ENCODE measurements at places on chromosomes 16 and 17.

DNA sequence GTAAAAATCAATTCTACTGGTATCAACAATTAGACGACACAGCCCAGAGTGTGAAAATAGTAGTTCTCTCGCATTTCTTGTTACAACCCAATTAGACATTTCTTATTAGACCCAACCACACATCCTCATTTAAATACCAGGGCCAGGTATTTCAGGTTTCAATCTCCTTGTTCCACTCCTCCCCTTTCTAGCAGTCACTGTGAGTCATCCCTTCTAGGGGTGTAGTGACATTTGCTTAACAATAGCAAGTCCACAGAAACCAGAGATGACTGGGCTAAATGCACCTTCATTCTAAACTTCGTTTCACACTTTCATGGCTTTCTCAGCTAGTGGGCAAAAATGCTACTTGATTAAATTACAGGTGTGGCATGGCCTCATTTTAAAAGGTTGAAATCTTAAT, 116.9 kb upstream of the CACNG3 start:
- DNase-seq, result no peak

GRCh38 chr17:34765291-34765690, 185.9 kb downstream of the TMEM132E start:
- DNase-seq, result no peak

- DNase-seq, result no peak
These were observed at the start of gene ASPA for GRCh38 chr17:3475812-3476610. Gene ASPA (plus strand): TSS chr17:3475997. CDS start chr17:3476160, 163 bp downstream.

GRCh38 chr16:19974607-19975006, 90.0 kb upstream of the GPRC5B start:
- no peak for DNase-seq

DNA sequence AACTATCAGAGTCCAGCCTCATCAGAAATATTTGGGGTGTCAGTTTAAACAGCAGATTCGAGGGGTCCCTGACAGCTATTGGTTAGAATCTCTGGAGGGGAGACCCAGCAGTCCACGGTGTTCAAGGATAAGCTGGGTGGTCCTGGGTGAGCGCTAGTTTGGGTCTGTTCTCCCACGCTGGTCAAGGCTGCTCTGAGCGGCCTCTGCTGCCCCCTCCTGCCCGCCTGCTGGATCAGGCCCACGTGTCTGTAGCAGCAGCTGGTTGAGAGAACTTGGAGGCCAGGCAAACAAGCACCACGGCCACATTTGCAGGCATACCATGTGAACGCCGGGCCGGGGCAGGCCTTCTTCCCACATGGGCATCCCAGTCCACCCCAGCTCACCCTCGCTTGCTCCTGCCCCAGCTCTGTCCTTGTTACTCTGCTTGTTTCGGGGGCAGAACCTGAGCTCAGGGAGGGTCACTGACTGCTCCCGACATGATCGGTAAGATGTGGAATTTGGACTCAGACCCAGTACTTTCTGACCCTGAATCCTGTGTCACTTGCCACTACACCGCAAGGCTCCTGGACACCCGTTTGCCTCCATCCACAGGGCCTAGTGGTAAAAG, 7.4 kb downstream of the FOXF1 start:
- DNase-seq, result no peak

- DNase-seq, result no peak
These were observed 115.3 kb upstream of the SOX9 start for GRCh38 chr17:72005332-72006163.

DNA sequence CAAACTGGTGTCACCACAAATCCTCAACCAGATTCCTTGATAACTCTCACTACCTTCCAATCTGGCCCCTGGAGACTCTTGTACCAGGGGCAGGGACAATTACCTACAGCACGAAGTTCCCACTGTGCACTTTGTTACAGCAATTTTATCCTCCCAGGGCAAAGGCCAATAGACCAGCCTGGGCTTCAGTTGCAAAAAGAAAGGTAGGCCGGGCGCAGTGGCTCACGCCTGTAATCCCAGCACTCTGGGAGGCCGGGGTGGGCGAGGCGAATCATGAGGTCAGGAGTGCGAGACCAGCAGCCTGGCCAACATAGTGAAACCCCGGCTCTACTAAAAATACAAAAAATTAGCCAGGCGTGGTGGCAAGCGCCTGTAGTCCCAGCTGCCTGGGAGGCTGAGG, 36.9 kb downstream of the USP7 start:
- no peak for DNase-seq

DNA sequence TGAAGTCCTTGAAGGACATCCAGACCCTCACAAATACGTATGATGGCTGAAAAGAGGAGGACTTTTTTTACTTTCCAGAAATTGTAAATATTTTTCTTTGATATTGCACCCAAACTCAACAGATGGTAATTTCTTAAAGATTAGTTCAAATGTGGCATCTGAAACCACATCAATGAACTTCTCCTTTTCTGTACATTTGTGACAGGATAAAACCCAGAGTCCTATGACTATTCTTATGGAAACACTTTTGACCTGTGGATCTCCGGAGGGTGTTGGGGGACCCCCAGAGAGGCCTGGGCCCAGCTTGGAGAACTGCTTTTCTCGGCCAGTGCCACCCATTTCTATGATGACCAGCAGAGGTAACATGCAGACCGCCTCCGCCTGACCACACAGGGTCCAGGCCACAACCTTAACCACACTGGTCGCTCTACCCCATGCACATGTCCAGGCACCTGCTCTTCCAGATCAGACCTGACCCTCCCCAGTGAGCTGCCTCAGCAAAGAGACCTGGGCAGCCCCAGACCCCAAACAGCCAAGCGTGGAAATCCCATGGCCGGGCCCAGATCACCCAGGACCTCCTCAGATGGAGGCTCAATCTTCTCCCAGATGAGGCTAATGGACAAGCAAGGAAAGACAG, 22.7 kb downstream of the RPH3AL start:
- DNase-seq, result no peak

GRCh38 chr16:86100205-86101136, 201.5 kb downstream of the IRF8 start:
- DNase-seq, result no peak

DNA sequence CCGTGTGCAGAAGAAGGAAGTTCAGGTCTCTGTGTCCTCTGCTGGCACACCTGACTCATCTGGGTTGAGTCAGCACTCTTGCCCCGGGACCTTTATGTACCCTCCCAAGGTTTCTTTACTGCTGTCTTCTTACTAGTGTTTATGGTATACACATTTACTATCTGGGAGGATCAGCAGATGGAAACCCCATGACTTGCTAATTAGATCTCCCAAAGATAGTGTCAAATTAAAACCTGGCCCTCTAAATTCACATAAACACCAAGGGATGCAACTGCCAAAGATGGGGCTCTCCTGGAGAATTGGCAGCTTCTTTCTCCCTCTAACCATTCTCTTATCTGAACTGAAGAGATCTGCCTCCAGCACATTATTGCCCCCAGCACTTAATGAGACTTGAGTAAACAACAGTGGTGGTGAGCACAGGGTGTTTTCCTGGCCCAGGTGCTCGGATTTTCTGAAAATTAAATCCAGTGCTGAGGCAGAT, 718.1 kb upstream of the SOX9 start:
- DNase-seq, result no peak

DNA sequence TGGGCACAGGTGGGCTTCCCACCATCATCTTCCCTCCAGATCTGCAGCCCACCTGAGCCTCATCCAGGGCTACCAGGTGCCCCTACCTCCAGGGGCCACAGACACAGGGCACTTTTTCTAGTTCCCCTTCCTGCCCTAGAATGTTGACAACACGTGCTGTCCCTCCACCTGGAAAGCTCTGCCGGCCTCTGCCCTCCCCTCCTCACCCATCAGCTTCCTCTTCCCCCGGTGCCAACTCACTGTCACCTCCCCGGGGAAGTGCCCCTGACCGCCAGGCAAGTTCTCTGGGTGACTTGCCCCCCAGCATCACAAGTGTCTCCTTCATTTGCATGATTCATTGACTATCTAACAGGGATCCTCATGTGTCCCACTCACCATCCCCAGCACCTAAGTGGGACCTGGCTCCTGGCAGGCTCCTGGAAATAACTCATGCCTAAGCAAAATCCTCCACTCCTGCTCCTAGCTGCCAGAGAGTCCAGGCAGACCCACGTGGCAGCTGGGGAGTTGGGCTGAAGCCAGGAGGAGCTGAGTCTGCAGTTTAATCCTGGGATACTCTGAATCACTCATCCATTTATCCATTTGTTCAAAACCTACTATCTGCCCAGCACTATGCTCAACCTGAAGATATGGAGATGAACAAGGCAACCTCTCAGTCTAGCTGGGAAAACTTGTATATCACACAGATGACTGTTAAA, 304.4 kb downstream of the FOXL1 start:
- DNase-seq, result no peak

GRCh38 chr17:83117583-83117982, 38.2 kb downstream of the METRNL start:
- DNase-seq, result no peak

- no peak for DNase-seq
These were observed 22.5 kb upstream of the CIBAR2 start for GRCh38 chr16:85134789-85135142.

GRCh38 chr17:4900231-4901107, 1.1 kb downstream of the C17orf107 start:
- no peak for DNase-seq

GRCh38 chr17:61837175-61838051, 25.9 kb downstream of the BRIP1 start:
- peak; percentile 21 for DNase-seq

GRCh38 chr16:66695471-66695934, 1.0 kb downstream of the CMTM4 start:
- no peak for DNase-seq

GRCh38 chr17:75481194-75482068, 25.0 kb downstream of the TMEM94 start:
- no peak for DNase-seq

DNA sequence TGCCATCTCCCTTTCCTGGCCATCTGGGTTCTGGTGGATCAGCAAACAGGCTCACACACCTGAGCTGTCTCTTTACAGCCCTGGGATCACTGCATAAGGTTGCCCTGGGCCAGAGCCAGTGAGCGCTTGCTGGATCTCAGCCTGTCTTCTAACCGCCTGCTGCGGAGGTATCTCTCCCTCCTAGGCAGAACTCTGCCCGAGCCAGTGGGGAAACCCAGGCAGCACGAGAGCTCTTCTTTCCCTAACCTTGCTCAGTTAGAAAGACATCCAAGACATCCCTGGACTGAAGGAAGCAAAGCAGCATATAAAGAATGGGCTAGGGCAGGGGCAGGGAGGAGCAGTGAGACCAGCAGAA, 6.4 kb downstream of the HAS3 start:
- no peak for DNase-seq

- DNase-seq, result no peak
These were observed 35.6 kb downstream of the YPEL2 start for GRCh38 chr17:59366773-59367656.

DNA sequence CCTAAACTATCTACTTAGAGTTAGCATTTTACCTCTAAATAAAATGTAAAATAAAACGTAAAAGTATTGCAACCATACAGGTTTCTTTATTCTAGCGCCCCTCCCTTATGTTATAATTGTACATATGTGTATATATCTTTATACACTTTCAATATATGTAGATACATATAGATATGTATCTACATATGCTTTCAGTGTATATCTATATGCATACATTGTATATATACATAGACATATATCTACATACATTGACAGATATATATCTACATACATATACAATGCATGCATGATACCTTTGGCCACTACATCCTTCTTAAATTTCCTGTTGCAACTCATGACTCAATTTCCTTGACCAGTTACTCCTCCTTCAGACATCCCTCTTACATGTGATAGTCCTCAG, 16.7 kb downstream of the BPTF start:
- no peak for DNase-seq

DNA sequence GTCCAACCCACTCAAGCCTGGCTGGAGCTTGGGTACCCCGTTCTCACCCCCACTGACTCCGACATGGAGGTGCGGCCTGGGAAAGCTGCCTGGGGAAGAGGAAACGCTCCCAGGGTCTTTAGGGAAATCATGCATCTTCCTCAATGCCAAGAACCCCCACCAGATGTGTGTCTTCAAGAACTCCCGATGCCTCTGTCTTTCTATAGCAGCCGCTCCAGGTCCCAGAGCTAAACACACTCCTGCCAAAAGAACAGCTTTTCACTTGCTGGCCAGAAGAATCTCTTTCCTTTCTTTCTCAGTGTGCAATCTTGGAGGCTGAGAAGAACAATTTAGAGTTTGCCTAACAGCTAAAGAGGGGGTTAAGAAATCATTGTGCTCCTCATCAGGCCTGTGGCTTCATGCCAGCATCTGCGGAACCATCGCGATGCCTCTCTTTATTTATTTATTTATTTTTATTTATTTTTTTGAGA, 41.1 kb upstream of the MTSS2 start:
- DNase-seq, result no peak

DNA sequence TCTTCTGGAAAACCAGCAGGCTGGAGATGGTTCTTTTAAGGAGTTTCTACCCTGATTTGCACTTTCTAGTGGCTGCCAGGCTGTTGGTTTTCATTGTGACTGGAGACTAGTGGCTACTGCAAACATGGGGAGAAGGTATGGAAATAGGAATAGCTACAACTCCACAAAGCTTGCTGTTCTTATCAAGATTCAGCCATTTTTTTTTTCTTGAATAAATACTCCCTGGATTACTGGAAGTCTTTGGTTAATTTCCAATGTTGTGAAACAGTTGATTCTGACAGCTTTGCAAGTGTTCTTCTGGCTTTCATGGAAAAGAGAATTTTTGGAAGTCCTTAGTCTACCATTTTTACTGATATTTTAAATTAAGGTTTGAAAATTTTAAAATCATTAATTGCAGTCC, 277.7 kb downstream of the HS3ST3A1 start:
- no peak for DNase-seq

DNA sequence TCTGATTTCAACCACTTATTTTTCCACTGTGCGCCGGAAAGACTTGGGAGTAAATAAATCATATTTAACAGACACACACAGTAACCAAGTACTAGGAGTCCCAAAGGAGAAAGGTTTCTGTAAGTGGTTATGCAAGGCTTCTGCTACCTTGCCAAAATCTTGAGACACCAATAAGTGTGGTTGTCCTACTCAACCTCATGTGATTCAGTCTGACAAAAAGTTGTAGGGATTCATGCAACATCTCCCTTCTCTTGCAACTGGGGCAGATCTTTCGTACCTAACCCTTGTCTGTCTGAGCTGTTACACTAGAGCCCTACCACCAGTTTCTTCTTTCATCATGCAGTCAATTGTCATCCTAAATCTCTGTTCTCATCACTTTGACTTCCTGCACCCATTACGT, 69.9 kb upstream of the NUDT7 start:
- no peak for DNase-seq

DNA sequence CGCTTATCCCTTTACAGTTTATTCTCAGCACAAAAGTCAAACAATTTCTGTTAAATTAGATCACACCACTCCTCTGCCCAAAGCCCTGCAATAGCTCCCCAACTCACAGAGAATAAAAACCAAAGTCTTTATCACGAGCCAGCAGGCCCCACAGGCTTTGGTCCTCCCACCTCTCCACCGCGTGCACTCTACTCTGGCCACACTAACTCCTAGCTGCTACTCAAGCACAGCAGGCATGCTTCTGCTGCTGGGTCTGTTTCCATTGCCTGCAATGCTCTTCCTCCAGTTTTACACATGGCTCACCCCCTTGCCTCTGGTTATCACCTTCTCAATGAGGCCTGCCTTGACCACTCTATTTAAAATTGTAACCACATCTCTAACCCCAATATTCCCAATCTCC, 27.6 kb downstream of the HELZ start:
- DNase-seq, result no peak
